ENCODE measurements at places on chromosomes 7 and 10.

DNA sequence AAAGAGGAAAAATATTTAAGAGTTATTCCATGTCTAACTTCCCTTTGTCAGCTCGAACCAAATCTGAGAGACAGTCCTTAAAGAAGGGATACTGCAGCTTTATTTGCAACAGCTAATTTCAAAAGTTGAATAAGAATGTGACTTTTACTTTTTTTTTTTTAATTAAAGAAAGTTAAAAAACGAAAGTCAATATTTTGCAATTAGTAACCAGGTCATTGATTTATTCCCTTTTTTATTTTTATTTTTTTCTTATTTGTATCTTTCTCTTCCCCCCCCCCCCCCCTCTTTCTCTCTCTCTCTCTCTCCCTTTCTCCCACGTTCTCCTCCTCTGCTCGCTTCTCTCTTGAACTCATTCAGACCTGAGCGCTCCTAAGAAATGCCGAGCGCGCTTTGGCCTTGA, 209.5 kb downstream of the TCF7L2 start:
- DNase-seq = no peak

DNA sequence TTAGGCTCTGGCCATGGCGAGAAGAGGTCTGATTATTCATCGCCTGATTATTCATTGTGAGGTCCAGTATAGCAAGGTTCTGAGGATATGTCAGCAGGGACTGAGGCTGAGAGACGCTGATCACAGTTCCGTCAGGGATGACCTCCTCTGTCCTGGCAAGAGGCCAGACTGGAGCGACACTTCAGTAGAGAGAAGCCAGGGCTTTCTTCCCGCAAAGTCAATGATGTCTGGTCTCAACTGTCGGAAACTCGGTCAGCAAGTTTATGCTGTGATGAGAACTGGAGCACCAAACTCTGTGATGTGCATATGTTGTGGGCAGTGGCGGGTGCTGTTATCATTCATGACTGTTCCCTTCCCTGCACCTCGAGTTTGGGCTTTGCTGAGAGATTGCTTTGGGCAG, 29.0 kb upstream of the GNA12 start:
- DNase-seq = no peak

DNA sequence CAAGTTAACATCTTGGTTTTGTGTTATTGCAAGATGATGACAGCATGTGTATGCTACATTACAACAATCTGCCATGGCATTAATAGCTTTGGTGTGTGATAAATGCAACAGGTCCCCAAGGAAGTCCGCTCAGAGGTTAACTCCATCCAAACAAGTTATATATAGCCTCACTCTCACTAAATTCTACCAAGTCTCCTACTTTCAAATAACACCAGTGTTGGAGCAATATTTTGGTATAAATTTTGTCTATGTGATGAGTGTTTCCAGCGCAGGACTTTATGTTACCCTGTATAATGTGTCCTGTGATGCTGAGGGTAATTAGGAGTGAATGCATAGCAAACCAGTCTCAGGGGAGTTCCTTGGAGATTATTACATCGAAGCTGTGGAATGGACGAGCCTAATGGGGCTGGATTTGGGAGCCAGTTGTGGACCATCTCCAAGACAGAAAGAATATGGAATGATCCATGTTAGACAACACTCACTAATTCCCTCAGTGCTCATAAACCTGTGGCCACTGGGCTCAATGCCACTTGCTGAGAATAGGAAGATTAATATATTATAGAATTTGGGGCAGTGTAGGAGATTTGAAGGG, 127.6 kb upstream of the CXCL12 start:
- DNase-seq = no peak

DNA sequence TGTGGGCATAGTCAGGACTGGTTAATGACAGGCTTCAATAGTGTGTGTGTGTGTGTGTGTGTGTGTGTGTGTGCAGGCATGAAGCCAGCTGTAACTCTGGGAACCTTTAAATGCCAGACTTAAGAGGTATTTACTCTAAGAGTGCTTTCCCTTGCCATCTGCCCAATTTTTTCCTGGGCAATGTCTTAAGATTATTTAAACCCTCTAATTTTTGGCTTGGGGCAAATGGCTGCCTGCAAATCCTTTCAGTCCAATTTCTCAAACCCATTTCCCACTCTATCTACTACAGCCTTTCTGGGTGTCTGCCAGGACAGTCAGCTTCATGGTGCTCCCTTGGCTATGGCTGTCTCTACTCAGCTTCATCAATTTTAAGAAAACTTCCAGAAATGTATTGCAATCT, 62.6 kb upstream of the C1GALT1 start:
- no peak for DNase-seq

DNA sequence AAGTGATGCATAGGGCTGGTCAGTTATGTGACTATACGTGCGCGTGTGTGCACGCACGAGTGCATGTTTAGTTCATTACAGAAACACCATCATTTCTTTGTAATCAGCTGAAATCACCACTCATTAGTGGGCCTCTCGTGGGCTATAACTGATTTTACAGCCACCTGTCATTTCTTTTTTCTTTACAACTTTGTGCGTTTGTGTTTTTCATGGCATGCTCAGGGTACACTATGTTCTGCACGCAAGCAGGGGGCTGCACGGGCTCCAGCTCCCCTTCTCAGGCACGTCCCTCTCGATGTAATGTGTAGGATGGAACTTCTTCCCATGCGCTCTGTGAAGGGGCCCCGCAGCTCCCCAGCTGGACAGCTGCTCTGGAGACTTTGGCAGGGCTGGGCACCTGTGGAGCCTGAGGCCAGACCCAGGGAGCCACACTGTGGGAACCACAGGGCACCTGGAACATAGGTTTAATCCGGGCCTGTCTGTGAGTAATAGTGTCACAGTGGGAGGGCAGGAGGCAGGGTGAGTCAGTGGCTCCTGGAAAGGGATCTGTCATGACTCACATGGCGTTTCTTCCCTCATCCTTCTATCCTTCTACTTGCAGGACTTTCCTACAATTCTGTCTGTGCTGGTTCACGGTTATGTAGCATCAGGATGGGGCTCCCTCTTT, 4.9 kb downstream of the GCK start:
- DNase-seq = no peak

DNA sequence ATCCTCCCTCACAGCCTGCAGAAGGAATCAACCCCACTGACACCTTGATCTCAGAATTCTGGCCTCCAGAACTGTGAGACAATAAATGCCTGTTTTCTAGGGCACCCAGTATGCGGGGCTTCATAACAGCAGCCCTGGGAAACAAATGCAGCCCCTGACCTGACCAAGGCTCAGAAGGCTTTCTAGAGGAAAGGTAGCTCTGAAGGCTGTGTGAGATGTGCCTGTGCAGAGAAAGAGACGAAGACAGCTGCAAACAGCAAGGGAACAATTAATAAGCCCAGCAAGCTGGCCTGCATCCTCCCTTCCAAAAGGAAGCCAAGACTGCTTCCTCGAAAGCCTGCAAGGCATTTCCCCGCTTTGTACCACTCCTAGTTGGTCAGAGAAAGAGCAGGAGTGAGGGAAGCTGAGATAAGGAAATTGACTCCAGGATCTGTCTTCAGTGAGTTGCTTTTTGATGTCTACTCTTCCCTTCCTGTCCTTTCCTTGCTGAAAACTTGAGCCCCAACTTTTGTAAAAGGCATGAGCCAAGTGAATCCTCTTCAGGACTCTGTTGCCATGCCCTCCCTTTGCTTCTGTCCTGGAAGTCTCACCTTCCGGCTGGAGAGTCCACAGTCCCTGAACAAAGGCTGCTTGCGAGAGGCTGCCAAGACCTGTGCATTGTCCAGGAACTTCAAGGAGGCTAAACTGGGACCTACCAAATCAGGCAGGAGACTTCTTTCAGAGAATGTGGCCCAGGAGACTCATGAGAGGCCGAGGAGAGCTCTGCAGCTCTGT, 71.2 kb upstream of the ARID5B start:
- no peak for DNase-seq

- DNase-seq = no peak
Measured at GRCh38 chr10:31771331-31771831, 157.2 kb downstream of the ARHGAP12 start.

DNA sequence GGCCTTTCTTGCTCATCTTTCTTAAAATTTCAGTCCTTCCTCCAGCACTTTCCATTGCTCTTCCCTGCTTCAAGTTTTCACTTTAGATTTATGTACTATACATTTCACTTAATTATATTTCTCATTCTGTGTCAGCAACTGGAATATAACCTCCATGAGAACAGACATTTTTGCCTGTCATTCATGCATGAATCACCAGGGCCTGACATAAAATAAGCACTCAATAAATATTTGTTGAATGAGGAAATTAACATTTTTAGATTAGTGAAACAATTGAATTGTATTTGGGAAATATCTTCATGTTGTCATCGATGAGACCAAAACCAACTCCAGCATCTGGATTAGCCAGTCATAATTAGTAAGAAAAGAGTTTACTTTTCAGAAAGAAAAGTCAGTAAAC, 6.1 kb downstream of the SAMD9L start:
- no peak for DNase-seq

GRCh38 chr7:690478-691360, 35.8 kb upstream of the DNAAF5 start:
- DNase-seq = no peak
